Cardiac muscle cell (in vitro differentiated cells and primary cell): ENCODE measurements at places on chromosomes 16 and 17. TPM values are rescaled to one million over a fixed set of nuclear protein-coding genes. Genes with fewer than 3 reads are reported as not detected.

Gene TBC1D3
- polyA plus RNA-seq = not detected in 2 replicates

Gene PTX4
- not detected in 2 replicates for polyA plus RNA-seq

Gene TNP2
- not detected in 2 replicates for polyA plus RNA-seq

Gene TP53TG3D
- polyA plus RNA-seq = not detected in 2 replicates

Gene KCNJ18
- polyA plus RNA-seq = not detected in 2 replicates

Gene CBX2
- polyA plus RNA-seq = 25.8 and 28.8 TPM in 2 replicates

Gene NAGS
- 5.1 and 8.5 TPM in 2 replicates for polyA plus RNA-seq

Gene DNAH3
- not detected in 2 replicates for polyA plus RNA-seq

Gene KRTAP9-3
- polyA plus RNA-seq = not detected in 2 replicates

Gene TMEM235
- 1.7 and 2.3 TPM in 2 replicates for polyA plus RNA-seq

Gene IGSF6
- 0.13 TPM in 1 of 2 replicates, not detected in the other for polyA plus RNA-seq

Gene MRPL12
- 187 and 222 TPM in 2 replicates for polyA plus RNA-seq

Gene GDPD1
- 2.0 and 4.7 TPM in 2 replicates for polyA plus RNA-seq

Gene KRT32
- not detected in 2 replicates for polyA plus RNA-seq

Gene KRT9
- polyA plus RNA-seq = not detected in 2 replicates

Gene VMO1
- polyA plus RNA-seq = 1.1 and 1.2 TPM in 2 replicates

Gene C17orf50
- polyA plus RNA-seq = 0.51 and 1.2 TPM in 2 replicates

Gene ANKRD40CL
- polyA plus RNA-seq = not detected in 2 replicates

Gene SPATA22
- not detected in 2 replicates for polyA plus RNA-seq

Gene CCL5
- 0.10 TPM in 1 of 2 replicates, not detected in the other for polyA plus RNA-seq

Gene KRT39
- polyA plus RNA-seq = not detected in 2 replicates

Gene KRTAP4-3
- not detected in 2 replicates for polyA plus RNA-seq

Gene EVPLL
- polyA plus RNA-seq = not detected in 2 replicates

Gene KRT27
- polyA plus RNA-seq = not detected in 2 replicates

Gene MILR1
- polyA plus RNA-seq = not detected in 2 replicates

Gene STX1B
- polyA plus RNA-seq = 5.6 and 8.0 TPM in 2 replicates

Gene KRTAP4-6
- polyA plus RNA-seq = not detected in 2 replicates

Gene TADA2A
- 16.1 and 16.7 TPM in 2 replicates for polyA plus RNA-seq

Gene RBFOX1
- polyA plus RNA-seq = 7.4 and 7.6 TPM in 2 replicates

Gene HOXB4
- polyA plus RNA-seq = 5.4 TPM in 2 replicates

Gene MYO18A
- polyA plus RNA-seq = 186 and 218 TPM in 2 replicates

Gene NUDT7
- 21.9 and 42.6 TPM in 2 replicates for polyA plus RNA-seq

Gene SLC25A10
- 34.9 and 52.2 TPM in 2 replicates for polyA plus RNA-seq

Gene SCN4A
- polyA plus RNA-seq = 0.49 TPM in 1 of 2 replicates, not detected in the other

Gene MMP28
- polyA plus RNA-seq = 0.84 and 0.94 TPM in 2 replicates

Gene ZFP1
- 7.8 and 8.5 TPM in 2 replicates for polyA plus RNA-seq

Gene KRTAP2-2
- not detected in 2 replicates for polyA plus RNA-seq

Gene EPOP
- polyA plus RNA-seq = 1.9 and 2.0 TPM in 2 replicates

Gene ATP2C2
- polyA plus RNA-seq = 0.53 and 0.79 TPM in 2 replicates

Gene EFNB3
- 72.0 and 86.9 TPM in 2 replicates for polyA plus RNA-seq

Gene TSNAXIP1
- polyA plus RNA-seq = 1.7 and 3.0 TPM in 2 replicates

Gene FBXL16
- polyA plus RNA-seq = 0.59 and 1.4 TPM in 2 replicates

Gene TPSD1
- not detected in 2 replicates for polyA plus RNA-seq

Gene CD7
- polyA plus RNA-seq = 0.17 and 0.38 TPM in 2 replicates

Gene ABAT
- 51.7 and 54.4 TPM in 2 replicates for polyA plus RNA-seq
